Stimulated activated naive CD4-positive, alpha-beta T cell treated with Interleukin-2 at 50 U/mL for 16 hours (primary cell): ENCODE measurements at places on chromosomes 7 and 10.

GRCh38 chr7:36487756-36488336, 98.2 kb downstream of the ANLN start:
- no peak for DNase-seq

GRCh38 chr7:4784799-4785198, 9.4 kb downstream of the AP5Z1 start:
- no peak for DNase-seq

- no peak for DNase-seq
Observed at GRCh38 chr7:150927956-150928344, 50.2 kb downstream of the KCNH2 start.

DNA sequence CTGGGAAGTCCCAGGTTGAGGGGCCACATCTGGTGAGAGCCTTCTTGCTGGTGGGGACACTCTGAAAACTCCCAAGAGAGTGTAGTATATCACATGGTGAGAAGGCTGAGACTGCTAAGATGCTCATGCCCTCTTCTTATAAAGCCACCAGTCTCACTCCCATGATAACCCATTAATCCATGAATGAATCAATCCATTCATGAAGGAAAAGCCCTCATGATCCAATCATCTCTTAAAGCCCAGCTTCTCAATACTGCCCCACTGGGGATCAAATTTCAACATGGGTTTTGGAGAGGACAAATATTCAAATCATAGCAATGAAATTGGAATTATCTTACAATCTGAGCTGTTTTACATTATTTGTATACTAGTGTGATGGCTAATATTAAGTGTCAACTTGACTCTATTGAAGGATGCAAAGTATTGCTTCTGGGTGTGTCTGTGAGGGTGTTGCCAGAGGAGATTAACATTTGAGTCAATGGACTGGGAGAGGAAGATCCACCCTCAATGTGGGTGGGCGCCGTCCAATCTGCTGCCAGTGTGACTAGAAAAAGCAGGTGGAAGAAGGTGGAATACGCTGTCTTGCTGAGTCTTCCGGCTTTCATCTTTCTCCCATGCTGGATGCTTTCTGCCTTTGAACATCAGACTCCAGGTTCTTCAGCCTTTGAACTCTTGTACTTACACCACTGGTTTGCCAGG, 14.3 kb upstream of the UBE2D1 start:
- no peak for DNase-seq

GRCh38 chr7:93578762-93579161, 4.2 kb upstream of the CALCR start:
- DNase-seq = no peak

DNA sequence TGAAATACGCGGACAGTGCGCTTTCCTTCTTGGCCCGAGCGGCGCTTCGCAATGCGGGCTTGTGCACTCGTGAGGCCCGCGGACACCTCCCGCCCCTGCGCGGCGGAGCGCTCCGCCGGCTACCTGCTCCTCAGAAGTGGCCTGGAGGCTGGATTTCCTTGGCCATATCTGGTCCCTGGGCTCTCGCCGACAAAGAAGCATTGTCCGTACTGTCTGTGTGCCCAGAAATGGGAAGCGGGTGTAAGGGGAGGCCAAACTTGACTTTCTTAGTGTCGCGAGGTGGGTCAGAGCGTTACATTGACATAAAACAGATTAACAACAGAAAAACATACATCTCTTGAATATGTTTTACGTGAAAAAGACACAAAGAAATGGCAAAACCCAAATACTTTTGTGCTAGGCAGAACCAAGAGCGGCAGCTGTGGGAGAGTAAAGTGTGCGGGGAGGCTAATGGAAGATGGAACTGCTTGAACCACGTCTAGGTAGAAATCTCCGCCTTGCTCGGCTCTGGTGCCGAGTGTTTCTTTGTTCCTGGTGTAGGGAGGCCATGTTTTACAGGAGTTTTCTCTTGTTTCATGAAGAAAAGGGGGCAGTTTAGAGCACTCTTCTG, 1.4 kb downstream of the LANCL2 start:
- no peak for DNase-seq

- no peak for DNase-seq
Observed at GRCh38 chr10:102371295-102371694, 24.2 kb upstream of the NFKB2 start.

- DNase-seq = no peak
Observed at GRCh38 chr7:24384362-24385030, 100.5 kb downstream of the NPY start.

- DNase-seq = no peak
Observed at GRCh38 chr7:27137640-27138315, 5.7 kb downstream of the HOXA5 start.

DNA sequence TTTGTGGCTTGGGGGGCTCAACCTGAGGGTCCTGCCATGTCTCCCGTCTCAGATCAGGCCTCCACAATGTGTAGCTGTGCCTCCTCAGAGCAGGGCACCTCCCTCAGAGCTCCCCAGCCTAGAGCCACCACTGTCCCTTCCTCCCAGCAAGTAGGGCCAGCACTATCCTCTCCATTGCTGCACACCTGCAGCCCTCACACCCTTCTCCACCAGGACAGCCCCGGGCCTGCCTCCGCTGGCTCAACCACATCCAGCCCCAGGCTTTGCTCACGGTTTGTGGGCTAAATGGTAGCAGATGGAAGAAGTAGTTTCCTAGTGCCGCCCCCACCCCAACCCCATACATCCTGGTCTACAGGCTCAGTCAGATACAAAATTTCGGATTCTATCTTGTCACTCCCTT, 10.1 kb downstream of the NFKB2 start:
- no peak for DNase-seq

DNA sequence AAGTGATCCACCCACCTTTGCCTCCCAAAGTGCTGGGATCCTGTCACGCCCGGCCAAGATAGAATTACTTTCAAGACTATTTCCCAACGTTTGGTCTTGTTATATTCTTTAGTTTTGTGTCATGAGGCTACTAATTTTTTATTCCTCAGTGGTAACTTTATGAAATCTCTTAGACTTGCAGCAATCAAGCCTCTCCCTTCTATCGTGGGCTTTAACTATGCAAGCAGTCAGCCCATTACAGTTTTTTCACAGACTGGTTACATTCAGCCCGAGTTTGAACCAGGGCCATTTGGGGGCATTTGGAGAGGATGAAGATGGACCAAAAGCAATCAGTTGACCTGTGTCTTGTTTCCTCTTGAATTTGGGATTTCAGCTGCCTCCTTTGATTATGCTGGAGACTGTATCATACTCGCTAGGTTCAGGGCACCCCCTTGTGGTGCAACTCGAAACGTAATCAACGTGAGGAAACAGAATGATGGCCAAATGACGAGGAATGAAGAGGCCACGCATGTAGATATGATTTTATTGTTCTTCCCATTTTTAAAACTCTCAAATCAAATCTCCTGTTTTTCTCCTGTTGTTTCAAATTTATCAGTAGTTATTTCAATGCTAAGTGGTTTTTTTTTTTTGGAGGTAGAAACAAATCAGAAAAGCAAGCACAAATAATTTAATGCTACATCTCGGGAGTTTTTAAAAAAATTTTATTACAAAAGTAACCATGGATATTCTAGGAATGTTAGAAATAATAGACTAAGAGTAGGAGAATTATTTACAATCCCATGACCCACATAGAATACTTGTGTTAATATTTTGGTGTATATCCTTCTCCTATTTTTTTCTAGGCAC, 151.6 kb downstream of the KIAA1217 start:
- DNase-seq = no peak

GRCh38 chr7:124762611-124763143, 2.9 kb downstream of the GPR37 start:
- DNase-seq = no peak

DNA sequence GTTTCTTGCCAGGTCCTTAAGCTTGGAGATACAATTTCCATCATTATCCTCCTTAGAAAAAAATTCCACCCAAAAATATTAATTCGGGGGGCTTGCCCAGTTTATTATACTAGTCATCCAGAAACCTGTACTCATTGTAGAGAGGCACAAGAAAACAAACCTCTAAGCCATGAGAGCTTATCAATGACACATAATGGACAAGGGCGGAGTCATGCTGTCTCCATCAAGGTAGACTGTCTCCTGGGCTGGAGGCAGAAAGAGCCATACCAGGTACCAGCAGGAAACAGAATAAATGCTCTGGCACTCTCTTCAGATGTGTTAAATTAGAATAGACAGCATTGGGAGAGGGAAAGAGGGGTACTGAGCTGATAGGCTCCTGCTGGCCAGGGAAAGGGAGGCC, 69.8 kb upstream of the GSDME start:
- no peak for DNase-seq

DNA sequence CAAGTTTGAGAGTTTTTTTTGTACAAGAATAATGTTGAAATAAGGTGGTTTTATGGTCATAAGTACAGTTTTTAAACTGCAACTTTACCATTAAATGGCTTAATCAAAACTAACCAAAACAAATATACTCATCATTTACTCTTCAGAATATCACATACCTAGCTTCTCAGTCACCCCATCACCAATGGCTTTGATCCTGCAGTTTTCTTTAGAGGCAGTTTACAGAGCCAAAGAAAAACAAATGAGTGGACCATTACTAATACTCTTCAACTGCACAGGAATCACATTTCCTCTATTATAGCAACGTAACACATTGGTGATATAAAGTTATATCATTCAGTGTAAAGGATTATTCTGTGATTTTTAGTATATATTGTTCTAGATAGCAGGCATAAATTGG, 576.1 kb upstream of the LRRTM3 start:
- DNase-seq = no peak

DNA sequence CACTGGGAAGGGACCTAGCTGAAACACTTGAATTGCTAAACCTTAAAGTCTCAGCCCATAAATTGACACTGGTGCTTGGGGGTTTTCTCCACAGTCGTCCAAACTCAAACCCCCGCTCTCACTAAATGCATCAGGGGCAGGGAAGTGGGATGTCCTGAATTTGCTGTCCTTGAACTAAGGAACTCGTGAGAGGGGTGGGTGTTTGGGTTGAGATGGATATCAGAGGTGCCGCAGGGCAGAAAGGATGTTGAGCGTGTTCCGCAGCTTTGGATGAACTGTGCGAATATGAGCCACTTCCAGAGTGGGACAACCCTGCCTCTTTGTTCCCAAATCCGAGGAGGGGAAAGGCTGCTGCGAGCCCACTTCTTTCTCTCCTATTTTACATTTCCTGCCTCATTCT, 90.3 kb upstream of the LYZL2 start:
- DNase-seq = no peak
